ENCODE measurements at places on chromosomes 6 and 20.

DNA sequence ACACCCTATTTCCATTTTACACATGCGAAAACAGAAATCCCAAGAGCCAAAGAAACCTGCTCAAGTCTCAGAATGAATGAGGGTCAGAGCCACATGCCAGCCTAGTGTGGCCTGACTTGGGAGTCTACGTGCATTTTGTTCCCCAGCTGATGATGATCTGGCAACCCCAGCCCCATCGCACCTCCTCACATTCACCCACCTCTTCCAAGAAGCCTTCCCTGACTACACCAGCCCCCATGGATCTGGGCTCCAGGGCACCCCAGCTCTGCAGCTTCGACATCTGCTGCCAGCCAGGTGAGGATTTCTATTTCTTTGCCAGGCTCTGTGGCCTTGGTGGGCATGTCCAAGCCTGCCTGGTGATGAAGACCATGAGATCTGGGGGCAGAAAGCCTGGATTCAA lies 41.0 kb downstream of the ANGPT4 start:
- no peak for DNase-seq

- DNase-seq = no peak
These were observed 211.9 kb downstream of the PREX1 start for GRCh38 chr20:48615871-48616270.

DNA sequence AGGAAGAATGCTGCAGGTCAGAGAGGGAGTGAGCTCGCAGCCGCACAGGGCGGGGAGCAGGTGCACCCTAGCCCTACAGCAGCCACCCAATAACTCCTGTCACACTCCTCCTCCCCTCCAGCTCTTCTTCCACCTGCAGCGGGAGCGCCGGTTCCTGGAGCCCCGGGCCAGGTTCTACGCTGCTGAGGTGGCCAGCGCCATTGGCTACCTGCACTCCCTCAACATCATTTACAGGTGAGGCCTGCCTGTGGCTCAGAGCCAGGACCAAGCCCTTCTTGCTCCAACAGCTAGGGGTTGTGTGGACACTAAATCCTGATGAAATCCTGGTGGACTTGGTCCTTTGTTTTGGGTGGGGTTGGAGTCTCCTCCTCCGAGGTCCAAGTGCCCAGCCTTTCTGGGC lies 11.7 kb downstream of the SGK2 start:
- DNase-seq = no peak

DNA sequence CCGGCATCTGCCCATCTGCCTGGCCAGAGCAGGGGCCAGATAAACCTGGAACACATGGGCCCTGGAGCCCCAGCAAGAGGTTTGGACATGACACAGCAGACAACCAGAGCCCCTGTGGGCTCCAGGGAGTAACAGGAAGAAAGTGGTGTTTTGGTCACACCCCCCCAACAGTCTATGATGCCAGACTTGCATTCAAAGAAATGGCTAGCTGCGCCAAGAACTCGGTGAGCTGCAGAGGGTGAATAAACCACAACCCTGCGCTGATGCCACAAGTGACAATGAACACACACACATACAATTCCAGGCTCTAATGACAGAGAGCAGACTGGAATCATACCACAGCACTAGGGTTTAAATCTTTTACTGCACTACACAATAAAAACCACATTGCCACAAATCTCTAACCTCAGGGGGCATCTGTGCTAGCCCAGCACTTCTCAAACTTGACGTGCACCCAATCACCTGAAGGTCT lies 34.0 kb downstream of the TRERF1 start:
- no peak for DNase-seq

DNA sequence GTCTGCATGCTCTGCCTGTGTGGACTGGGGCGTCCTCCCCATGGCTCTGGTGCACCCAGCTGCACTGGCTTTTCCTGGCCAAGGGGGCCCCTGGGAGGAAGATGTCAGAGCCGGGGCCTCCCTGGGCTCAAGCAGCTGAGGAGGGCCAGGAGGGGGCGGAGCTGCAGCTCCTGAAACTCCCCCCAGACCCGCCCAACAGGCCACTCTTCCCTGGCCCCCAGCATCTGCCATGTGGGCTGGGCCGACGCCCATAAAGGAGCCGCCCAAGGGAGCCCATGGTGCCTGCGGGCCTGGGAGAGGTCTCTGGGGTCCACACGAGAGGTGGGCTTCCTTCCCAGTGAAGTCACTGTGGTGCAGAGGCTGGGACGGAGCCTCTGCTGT lies 4.0 kb downstream of the RBBP8NL start:
- no peak for DNase-seq

DNA sequence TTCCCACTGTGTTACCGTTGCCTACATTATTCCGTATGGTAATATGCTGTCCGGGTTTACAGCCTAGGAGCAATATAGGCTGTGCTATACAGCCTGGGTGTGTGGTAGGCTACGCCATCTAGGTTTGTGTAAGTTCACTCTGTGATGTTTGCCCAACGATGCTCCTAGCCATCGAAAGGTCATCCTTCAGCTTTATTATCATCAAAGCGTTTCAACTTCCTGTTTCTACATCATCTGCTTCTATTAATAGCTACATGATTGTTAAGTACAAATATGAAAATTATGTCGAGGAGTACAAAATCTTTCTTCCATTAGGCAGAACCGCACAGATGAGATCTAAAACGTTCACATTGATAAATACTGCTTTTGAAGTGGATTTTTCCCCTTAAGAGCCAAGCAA lies 69.9 kb downstream of the PPP1R14C start:
- DNase-seq = no peak

- no peak for DNase-seq
These were observed 104.5 kb downstream of the CTNNBL1 start for GRCh38 chr20:37798312-37798711.

DNA sequence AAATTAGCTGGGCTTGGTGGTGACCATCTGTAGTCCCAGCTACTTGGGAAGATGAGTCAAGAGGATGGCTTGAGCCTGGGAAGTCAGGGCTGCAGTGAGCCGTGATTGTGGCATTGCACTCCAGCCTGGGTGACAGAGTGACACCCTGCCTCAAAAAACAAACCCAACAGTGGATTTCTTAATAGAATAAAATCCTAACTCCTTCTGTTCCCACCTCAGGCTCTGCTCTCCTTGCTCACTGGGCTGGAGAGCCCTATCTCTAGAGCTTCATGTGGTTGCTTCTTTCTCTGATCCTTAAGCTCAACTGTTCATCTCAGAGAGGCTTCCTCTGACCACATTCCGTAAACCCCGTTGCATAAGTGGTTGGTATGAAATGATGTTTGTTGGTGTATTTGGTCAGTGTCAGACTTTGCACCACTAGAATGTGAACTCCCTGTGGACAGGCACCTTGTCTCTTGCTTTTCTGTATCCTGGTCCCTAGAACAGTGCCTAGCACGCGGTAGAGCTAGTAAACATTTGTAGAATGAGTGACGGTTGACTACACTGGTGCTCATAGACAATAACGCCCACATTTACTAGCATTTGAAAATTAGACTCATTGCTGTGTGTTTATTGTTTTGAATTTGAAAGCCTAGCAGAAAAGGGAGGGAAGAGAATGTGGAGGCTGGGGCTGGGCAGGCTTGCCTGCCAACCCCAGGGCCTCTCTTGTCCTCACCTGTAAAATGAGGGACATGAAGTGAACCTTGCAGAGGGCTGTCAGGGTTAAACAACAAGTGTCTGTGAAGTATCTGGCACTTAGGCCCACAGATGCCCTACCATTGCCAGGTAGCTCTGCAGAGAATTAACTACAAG lies 4.2 kb downstream of the MAPRE1 start:
- DNase-seq = no peak

GRCh38 chr20:50328222-50328979 lies 137.8 kb downstream of the CEBPB start:
- DNase-seq = no peak

GRCh38 chr6:53461041-53461656 lies 83.8 kb downstream of the GCLC start:
- no peak for DNase-seq

GRCh38 chr20:42634156-42634555 lies 555.5 kb downstream of the PTPRT start:
- DNase-seq = no peak

- DNase-seq = no peak
These were observed 125.7 kb downstream of the CRYBG1 start for GRCh38 chr6:106486236-106486635.

DNA sequence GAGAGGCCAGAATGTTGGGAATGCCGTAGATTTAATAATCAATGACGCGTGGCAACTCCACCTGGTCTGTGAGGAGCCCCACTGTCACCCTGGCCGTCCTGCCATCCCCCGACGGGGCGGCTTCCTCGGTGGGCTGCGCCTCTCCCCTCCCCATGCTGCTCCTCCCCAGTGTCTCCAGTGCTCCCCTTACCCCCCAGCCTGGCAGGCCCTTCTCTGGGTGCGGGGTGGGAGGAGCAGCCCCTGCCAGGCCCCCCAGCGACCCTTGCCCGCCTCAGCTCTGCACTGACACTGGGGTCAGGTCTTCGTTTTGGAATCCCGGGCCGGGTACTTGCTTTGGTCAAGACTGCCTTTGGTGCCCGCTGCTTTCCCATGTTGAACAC lies 82.3 kb upstream of the FRMD1 start:
- no peak for DNase-seq

GRCh38 chr6:120228297-120228696 lies 878.7 kb upstream of the MAN1A1 start:
- DNase-seq = no peak

- DNase-seq = no peak
These were observed 569.7 kb upstream of the MARCKS start for GRCh38 chr6:113287396-113287795.

GRCh38 chr20:826695-827323 lies 6.7 kb upstream of the FAM110A start:
- no peak for DNase-seq

- DNase-seq = no peak
These were observed 74.7 kb downstream of the BTBD3 start for GRCh38 chr20:11992426-11992825.

GRCh38 chr6:52020945-52021570 lies 66.4 kb downstream of the PKHD1 start:
- peak; percentile 22 for DNase-seq

- no peak for DNase-seq
These were observed 8.0 kb upstream of the WTAP start for GRCh38 chr6:159719287-159719686.

- no peak for DNase-seq
These were observed 650.0 kb downstream of the KIF16B start for GRCh38 chr20:15923030-15923776.

DNA sequence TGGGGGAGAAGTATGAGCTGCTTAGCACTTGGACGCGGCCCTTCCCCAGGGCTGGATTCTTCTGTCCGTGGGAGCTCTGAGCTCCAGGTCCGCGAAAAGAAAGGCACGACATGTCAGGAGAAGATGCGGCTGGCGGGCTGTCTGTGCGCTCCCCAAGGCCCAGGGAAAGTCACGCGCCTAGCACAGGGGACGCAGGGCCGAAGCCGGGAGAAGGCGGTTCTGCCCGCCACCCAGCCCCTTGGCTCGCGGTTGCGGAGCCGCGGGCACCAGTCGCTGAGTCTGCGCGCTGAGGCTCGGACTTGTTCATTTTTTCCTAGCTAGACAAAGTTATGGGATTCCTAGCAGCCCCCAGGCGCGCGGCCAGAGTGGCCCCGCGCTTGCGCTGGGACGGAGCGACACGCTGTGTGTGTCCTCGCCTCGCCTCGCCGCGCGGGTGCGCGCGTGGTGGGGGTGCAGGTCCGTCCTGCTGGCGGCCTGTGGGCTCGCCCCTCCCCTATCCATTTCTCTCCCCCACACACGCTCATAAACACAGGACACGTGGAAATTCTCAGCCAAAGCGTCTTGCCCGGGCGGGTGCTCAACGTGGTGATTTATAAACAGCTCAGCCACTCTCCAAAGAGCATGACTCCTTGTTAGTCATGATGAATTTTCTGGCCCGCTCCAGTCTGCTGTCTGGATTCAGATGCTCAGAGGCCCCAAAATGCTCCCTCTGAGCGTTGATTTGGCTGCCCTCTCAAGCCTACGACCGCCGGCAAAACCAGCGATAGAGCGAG lies 1.9 kb upstream of the POU3F2 start:
- peak; percentile 86 for DNase-seq

DNA sequence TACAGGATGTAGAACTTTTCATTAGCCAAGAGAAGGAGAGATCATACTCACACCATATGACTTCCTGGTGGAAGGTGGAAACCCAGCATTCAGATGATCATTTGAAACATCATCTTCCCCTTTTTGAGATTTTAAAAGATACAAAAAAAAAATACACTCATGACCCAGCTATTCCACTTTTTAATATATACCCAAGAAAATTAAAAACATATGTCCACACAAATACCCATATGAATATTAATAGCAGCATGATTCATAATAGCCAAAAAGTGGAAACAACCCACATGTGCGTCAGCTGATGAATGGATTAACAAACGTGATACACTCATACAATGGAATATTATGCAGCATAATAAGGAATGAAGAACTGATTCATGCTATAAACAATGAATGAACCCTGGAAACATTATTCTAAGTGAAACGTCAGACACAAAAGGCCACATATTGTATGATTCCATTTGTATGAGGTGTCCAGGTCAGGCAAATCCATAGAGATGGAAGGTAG lies 130.0 kb upstream of the SGK1 start:
- DNase-seq = peak; percentile 50

DNA sequence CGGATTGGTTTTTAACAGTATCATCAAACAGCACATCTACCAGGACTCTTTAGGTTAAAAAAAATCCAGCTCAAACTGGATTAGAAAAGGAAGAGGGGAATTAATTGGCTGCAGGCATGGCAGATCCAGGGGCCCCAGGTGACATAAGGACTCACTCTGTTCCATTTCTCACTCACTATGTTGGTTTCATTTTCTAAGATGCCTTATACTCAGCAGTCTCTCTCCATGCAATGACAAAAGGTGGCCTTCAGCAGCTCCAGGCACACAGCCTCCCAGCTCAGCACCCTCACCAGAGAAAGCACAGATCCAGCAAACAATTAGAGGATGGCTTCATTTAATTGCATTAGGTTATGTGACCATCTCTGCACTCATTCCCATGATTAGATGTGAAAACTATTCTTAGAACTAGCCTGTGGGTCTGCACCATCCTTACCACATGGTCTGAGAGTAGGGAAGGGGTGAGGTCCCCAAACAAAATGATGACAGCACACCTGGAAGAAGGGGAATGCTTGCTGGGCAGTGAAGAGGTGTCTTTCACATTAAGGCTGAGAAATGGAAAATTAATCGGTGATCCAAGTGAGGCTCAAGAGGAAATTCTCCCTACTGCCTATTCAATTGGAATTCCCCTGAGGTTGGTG lies 243.1 kb downstream of the CDH26 start:
- no peak for DNase-seq

DNA sequence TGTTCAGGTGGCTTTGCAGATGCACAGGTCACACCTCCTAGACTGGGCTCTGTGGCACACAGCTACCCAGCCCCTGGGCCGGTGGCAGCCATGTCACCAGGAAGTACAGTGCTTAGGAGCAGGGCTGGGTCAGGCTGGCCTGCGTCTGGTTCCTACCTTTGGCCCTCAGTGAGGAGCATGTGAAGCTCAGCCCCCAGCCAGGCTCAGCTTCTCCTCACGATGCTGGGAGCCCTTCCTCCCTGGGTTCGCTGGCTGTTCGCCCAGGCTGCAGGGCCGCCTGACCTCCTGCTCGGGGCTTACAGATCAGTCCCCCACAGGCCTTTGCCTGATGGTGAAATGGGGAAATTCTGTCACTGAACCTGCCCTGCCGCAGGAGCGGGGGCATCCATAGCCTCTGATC lies 23.1 kb downstream of the SPATA2 start:
- DNase-seq = no peak
